BJ (cell line): ENCODE measurements at places on chromosomes 2 and 18.

GRCh38 chr2:176137252-176137580 lies 7.7 kb downstream of the HOXD8 start:
- DNase-seq, result no peak

DNA sequence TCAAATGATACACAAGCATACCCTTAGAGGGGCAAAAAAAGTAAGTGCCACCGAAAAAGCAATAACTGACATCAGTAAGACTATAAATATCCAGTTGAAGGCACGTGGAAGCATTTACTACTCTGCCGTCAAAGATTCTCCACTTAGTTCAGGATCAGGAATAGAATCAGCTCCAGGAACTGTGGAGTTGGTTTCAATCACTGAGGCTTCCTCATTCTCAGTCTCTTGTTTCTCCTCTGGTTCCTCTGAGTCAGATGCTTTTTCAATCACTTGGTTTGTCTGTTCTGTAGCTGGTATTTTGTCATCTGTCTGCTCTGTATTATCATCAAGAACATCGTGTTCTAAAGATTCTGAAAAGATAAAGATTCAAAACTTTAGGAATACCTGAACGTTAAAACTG lies 72.2 kb downstream of the LNPK start:
- peak; percentile 5 for DNase-seq

DNA sequence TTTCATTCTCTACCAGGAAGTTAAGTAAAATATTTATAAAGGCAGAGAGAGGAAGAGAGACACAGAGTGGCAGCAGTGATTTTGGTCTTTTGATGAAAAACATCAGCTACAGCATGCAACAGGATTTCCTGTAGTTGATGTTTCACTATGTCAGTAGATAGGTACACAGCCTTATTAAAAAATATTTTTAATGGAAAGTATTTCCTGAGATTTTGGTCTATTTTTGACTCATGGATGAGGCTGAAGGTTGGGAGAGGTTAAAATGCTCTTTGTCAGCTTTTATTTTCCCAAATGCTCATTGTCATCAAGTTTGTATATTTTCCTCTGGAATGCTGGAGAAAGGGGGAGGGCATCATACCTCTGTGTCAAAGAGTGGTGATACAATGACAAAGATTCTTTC lies 1112.5 kb downstream of the CBLN2 start:
- DNase-seq, result no peak

DNA sequence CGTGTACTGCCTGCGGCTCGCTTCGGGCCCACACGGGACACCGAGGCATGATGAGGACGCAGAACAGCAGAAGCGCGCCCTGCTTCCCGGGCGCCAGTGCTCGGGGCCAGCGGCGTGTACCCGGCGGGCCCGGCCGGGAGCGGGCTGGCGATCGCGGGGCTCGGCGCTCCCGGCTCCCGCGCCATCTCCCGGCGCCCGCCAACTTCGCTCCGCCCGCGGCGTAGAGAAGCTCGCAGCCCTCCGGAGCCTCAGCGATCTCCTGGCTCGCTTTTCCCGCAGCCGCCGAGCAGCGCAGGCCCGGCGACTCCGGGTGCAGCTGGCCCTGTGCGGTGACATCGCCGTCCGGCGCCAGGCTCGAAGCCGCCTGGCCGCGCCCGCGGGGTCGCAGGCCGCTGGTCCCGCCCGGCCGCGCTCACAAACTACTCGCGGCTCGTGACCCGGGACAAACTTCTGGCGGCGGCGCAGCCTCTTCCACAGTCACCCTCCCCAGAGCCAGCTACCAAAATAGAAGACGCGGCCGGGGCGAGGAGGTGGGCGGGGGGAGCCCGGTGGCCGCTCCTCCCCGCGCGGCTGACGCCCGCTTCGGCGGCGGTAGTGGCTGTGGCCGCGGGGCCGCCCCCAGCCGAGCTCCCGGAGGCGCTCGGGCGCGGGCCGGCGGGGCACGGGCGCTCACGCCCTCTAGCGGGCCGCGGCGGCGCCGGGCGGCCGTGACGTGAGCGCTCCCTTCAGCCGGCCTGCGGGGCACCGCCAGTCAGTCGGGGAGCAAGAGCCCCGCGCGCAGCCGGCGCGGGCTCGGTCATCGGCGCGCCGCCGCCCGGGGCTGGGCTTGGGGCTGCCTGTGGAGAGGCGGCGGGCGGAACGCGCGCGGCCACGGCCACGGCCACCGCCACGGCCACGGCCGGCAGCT lies at the start of gene PTPRM:
TSS of gene PTPRM (plus strand) at position 750 of the 907 bp plus-strand sequence. CDS start 503 bp downstream, outside the sequence.
- DNase-seq, result no peak

- no peak for DNase-seq
Observed at GRCh38 chr2:228556717-228557116, 375.2 kb upstream of the SPHKAP start.

GRCh38 chr2:220966636-220967035 lies 605.5 kb downstream of the EPHA4 start:
- peak; percentile 74 for DNase-seq

- no peak for DNase-seq
Observed at GRCh38 chr2:154740361-154740760, 41.9 kb downstream of the KCNJ3 start.

DNA sequence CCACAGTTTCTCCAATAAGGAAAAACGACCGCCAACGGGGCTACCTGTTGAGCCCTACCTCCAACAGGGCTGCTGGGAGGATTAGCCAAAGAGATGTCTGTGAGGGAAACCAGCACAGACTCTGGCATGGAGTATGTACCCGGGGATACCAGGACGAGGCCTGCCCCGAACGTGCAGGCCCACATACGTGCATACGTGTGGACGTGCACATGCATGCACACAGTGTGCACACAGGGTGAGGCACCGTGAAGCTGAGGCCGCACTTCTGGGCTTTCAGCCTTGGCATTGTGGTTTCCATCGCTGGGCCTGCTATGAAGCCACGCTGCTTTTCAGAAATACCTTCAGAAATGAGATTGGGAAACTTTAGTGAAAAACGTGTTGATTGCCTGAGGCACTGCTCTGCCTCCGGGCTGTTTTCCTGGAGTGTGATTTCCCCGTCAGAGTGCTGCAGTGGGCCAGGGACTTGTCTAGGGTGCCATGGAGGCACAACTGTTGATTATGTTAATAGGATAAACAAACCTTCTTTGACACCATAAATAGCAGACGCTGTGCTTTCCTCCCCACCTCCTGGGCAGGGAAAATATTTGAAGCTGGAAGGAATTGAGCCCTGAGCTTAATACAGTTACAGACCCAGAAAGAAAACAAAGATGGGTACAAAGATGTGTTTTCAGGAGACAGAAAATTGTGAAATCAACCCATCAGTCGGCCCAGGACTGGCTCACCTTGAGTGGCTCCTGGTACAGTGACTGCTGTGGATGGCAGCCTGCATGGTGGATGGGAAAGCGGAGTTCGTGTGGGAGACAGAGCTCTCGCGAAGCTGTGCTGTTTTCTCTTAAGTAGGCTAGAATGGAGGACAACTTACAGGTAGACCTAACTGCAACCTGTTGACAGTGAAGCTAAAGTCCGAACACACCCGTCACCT lies 182.3 kb downstream of the FAM210A start:
- DNase-seq, result no peak

- no peak for DNase-seq
Observed at GRCh38 chr2:63189026-63189425, 138.4 kb downstream of the OTX1 start.

- no peak for DNase-seq
Observed at GRCh38 chr2:230541934-230542380, 126.0 kb downstream of the SP100 start.

GRCh38 chr2:26314243-26314642 lies 31.7 kb upstream of the SELENOI start:
- DNase-seq, result no peak

- no peak for DNase-seq
Observed at GRCh38 chr2:165692906-165693305, 101.1 kb downstream of the GALNT3 start.

DNA sequence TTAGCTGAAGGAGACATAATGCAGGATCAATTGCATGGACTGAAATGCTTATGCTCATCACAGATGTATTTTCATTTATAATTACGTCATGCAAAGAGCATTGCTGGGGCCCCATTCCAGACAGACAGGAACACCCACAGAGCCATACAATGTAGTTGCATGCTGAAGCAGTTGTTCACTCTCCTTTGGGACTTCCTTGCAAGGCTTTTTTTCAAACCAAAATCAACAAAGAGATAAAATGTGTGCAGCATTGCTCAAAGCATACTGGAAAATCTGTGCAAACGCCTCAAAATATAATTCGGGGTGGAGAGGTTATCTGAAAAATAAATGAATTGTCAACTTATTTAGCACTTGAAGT lies 463.2 kb downstream of the CDH2 start:
- no peak for DNase-seq

GRCh38 chr18:37428288-37428974 lies 137.2 kb downstream of the CELF4 start:
- DNase-seq, result no peak
